ENCODE measurements at places on chromosomes 2 and 18.

GRCh38 chr2:929011-929735 lies 21.5 kb upstream of the SNTG2 start:
- DNase-seq: no peak

- no peak for DNase-seq
These were observed 68.0 kb upstream of the CABLES1 start for GRCh38 chr18:23067236-23067635.

DNA sequence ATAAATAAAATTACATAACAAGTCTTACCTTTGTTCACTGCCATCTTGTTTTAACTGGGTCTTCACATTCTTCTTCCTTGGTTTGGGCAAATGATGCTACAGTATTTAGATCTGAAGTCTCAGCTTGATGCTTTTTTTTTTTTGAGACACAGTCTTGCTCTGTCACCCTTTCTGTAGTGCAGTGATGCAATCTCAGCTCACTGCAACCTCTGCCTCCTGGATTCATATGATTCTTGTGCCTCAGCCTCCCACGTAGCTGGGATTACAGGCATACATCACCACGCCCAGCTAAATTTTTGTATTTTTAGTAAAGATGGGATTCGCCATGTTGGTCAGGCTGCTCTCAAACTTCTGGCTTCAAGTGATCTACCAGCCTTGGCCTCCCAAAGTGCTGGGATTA lies 53.2 kb upstream of the MAT2A start:
- DNase-seq: no peak

DNA sequence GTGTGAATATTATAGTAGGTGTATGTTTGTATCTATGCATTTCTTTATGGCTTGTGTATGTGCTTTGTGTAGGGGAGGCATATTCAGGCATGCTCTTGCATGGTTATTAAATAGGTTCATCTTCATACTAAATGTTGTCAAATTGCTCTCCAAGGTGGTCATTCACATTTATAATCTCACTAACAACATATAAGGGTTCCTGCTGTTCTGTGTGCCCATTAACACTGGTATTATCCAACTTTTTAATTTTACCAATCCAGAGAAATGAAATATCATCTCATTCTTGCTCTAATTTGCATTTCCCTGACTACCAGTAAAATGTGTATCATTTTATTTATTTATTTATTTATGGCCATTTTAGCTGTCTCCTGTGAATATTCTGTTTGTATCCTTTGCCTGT lies 29.0 kb upstream of the RPL37A start:
- no peak for DNase-seq

- no peak for DNase-seq
These were observed 190.2 kb downstream of the TFCP2L1 start for GRCh38 chr2:121094845-121095244.

DNA sequence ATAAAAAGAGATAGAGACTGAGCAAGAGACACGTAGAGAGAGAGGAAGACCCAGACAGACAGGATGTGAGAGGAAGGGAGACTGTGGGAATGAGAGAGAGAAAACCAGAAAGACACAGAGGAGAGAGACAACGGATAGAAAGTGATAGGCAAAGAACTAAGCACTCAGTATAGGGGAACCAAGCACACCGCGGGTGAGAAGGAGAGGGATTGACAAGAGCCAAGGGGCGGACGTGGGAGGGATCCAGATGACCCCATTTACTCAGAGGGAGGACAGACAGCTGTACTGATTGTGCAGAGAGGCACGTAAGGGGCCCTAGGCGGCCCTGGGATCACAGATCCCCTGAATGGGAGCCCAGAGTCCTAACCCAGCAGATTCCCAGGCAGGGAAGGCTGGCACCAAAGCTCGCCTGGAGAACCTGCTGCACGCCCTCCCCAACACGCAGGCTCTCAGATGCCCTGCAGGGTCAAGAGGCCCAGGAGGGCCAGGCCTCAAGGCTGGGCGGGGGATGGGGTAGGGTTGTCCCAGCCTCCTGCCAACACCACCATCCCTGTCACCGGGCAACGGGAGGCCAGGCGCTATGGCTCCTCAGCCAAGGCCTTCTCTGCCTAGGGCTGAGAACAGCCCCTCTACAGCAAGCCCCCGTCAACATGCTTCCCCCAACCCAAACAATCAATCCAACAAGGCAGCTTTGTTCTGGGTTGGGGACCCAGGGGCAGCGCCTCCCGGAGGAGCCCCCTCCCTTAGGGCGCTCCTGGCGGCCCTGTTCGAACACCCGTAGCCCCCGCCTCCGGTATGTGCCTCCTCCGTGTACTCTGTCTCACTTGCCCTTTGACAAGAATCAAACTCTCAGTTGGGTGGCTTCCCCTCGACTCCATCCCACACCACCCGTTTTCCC lies 579 bp downstream of the LOXL3 start:
- no peak for DNase-seq

DNA sequence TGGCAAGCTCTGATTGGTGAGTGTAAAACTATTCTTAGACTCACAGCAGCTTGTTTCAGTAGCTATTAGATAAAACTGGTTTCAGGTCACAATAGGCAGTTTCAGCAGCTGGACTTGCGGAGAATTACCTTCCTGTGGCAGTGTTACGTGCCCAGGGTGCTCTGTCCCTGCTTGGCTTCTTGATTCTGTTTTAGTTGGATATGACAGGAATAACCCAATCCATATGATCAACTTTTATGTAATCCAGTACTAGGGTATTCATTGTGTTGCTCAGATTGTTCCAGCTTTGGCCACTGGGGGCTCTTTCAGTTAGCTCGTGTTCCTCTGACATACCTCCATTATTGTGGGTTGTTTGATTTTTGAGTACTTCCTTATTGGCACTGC lies 43.1 kb downstream of the INPP4A start:
- no peak for DNase-seq

DNA sequence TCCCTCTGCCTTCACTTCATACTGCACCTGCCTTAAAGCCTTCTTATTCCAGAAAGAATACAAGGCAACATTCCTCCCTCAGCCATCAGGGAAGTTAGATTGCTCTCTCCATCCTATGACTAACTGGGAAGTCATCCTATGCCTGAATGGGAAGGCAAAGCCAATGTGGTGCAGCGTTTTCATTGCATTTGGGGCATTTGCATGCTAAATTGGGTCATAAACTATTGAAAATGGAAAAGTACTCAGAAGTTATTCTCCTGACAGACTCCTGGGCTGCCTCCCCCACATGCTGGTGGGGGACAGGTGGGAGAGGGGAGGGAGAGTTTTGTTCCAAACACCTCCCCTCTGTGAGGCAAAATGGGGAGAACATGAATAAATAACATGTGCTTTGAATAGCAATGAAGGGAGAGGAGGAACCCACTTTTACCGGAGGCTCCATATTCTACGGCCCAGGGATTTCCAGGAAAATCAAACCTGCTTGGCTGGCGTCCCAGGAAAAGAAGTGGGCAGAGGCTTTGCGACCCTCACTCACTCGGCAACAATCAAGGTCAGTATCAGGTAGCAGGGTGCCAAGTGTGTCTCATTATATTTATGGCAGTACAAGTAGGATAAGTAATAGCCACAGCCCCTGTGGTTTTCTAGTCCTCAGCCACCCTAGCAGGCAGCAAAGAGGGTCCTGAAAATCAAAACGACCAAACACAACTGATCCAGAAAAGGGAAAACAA lies 84.1 kb downstream of the BOD1L2 start:
- DNase-seq: no peak

GRCh38 chr2:11539317-11540147 lies 5.7 kb downstream of the GREB1 start:
- no peak for DNase-seq

DNA sequence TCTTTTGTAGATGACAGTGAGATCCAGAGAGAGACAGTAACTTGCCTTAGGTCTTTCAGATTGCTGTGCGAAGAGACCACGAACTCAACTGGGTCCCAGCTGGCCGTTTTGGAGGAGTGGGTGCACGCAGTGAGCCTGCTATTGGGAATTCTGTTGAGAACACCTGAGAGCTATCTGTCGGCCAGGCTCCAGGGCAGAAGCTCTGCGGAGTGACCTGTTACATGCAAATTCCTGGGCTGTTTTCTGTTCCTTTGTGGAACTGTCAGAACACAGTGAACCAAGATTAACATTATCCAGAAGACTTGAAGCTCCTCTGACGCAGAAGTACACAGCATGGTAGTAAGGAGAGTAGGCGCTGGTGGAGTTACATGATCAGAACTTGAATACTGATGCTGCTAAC lies 99.5 kb upstream of the LMAN1 start:
- DNase-seq: no peak

DNA sequence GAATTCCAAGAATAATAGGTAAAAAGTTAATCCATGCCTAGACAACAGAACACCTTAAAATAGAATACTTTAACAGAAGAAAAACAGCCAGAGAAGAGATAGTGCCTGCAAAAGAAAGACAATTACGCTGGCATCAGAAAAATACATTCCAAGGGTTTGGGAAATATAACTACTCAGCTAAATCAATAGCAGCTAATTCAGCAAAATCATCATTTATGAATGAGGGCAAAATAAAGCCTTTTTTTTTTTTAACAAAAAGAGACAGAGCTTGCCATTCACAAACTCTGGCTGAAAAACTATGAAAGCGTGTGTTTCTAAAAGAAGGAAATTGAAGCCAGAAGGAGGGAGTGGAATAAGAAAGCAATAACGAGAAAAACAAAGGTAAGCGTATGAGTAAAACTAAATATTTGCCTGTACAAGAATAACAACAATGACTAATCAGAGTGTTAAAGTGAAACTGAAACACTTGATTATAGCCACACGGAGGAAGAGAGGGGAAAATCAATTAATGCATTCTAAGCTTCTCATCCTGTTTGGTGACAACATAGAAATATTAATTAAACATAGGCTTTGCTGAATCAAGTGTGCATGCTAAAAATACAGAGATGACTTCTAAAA lies 90.2 kb downstream of the EHD3 start:
- DNase-seq: no peak

GRCh38 chr2:37837628-37838328 lies 87.3 kb upstream of the RMDN2 start:
- no peak for DNase-seq

DNA sequence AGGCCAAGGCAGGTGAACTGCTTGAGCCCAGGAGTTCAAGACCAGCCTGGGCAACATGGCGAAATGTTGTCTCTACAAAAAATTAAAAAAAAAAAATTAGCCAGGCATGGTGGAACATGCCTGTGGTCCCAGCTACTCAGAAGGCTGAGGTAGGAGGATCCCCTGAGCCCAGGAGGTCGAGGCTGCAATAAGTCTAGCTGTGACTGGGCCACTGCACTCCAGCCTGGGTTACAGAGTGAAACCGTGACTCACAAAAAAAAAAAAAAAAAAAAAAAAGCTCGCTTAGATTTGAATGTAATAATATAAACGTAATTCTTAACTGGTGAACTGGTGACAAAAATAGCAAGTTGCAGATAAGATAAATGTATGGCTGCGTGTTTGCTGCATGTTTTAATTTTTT lies 56.5 kb downstream of the TFCP2L1 start:
- no peak for DNase-seq

- no peak for DNase-seq
These were observed 617.0 kb upstream of the CDH2 start for GRCh38 chr18:28793901-28794300.

GRCh38 chr2:101842471-101842870 lies 145.0 kb downstream of the MAP4K4 start:
- no peak for DNase-seq

DNA sequence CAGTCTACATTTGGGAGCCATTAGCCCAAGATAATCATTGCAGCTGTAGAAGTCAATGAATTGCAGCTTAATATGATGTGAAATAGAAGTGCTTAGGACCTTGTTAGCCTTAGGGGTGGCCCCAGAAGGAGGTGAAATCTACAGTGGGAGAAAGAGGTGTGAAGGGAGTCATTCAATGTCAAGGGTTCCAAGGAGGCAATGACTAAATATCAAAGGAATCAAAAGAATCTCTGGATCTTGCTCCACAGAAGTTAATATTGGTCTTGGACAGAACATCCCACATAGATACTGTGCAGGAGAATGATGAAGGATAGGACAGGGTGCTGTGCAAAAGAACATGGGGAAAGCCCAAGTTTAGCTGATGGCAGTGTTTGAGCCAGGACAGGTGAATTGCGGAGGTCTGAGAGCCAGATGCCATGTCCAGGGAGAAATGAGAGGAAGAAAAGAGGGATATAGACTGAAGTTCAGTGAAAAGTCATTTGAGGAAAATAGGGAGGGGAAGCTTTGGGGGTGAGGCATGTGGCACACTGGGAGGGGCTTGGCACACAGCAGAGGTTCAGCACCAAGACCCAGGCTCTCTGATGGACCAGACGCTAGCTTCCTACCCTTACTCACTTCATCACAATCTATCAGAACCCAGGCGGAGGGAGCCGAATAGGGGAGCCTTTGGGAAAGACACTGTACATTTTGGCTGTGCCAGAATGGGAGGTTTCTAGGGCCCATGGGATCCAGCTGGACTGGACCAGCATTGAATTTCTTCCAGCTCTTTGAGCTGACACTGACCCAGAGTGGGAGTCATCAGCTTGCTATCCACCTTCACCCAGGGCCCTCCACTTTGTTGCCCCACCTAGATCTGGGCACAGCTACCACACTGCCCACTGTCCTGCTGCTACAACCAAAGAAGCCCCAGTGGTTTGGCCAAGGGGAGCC lies 2.2 kb downstream of the IL1F10 start:
- no peak for DNase-seq

DNA sequence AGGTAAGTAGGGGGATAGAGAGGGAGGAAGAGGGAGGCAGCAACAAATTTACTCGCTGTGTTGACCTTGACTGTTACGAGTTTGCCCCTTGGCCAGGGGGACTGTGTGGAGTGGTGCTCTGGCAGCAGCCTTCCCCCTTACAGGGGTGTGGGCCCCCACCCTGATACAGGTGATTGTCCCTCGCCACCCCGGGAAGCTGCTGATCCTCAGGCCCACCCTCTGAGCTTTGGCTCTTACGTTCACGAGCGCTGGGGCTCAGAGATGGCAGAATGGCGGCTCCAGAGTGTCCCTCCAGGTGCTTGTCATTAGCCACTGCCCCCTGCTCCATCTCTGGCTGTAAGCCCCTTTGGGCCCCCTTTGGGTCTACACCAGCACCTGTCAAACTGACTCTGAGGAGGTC lies 88.6 kb downstream of the GLI2 start:
- DNase-seq: no peak

DNA sequence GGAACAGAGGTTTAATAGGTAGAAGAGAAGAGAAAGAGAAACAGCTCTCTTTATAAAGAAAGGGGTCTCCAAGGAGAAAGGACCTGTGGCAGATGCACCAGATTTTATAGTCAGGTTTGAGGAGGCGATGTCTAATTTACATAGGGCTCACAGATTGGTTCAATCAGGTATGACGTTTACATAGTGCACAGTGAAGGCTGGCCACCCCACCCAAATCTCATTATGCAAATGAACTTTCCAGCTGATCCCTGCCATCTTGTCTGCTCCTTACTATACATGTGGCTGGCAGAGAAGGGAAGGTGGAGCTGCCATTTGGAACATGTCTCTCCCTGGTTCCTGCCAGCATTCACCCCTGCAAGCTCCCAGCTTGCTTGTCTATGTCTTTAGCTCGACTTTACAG lies 557.8 kb downstream of the SUCLG1 start:
- DNase-seq: no peak

DNA sequence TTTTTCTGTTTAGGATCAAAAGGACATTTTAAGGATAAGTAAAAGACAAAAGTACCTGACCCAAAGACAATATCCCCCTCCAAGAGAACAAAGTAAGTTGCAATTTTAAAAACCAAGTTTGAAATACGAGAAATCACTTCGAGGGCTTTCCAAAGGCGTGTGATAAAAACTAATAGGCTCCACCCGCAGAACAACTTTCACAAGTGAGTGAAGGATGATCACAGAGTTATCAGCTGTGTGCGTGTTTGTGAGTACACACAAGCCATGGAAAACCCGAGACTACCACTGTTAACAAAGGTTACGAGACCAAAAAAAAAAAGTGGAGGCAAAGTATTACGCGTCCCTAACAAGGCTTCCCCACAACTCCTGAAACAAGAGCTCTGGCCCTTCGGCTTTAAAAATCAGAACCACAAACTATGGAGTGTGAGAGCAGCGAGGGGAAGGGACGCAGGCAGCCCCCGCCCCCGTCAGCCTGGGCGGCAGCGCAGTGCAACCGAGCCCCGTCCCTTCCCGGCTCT lies 719 bp downstream of the SMAD2 start:
- no peak for DNase-seq

Data from stimulated activated CD4-positive, alpha-beta T cell treated with anti-CD3 and anti-CD28 coated beads, Interleukin-1b, Interleukin-23, amount 100 ng/mL, for 1 hour (primary cell).